HepG2 (cell line): ENCODE measurements at places on chromosomes 3 and 15.

DNA sequence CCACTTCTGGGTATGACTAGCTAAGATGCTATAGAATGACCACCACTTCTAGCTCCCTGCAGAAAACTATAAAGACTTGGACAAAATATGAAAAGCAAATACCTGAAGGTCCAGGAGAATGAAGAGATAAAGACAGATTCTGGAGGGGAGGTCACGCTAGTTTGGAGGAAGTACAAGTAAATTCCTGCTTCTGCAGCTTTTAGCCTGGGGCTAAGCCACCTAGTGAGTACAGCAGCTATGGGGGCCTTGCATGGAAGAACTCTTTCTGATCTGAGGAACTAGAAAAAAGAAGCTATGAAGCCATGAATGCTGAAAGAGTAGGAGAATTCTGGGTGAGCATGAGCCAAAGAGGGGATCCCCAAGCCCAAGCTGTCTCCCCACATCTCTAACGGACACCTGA is 29.8 kb downstream of the NRG4 start:
- no peak for DNase-seq

DNA sequence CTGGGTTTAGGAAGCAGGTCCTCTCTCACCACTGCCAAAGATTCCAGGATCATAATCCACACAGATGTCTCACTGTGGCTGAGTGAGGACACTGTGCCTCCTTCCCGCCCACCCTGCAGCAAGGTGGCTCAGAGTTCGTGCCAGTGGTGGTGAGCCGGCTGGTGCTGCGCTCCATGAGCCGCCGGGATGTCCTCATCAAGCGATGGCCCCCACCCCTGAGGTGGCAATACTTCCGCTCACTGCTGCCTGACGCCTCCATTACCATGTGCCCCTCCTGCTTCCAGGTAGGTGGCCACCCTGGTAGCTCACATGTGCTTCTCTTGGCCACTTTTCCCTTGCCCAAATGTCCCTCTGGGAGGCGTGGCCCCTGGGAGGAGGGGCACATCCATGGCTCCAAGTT is 9.0 kb upstream of the RHO start:
- DNase-seq = no peak

GRCh38 chr15:47366884-47367283 is 350.4 kb upstream of the SEMA6D start:
- no peak for DNase-seq

- DNase-seq = no peak
Observed at GRCh38 chr15:26087881-26088280, 224.8 kb upstream of the ATP10A start.

DNA sequence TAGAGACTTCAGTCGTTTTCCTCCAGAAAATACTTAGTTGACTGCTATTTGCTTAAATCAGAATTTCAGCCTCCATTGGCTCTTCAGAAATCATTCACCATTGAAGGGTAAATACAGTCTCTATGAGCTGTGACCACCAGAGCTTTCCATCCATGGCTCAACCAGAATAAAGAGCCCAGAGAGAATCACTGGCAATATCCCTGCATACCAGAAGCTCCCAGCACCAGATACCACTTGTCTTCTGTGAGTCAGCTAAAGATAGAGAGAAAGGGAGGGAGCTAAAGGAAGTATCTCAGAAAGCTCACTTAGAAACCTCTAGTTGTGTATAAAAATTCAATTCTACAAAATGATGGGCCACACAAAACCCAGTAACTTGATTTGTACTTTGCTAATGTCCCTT is 115.2 kb upstream of the TMCO5A start:
- DNase-seq = no peak
